ENCODE measurements at places on chromosomes 2 and 18. TPM values are rescaled to one million over a fixed set of nuclear protein-coding genes. Genes with fewer than 3 reads are reported as not detected.

GRCh38 chr2:20568501-20569463 lies 82.1 kb downstream of the HS1BP3 start:
- no peak for DNase-seq

Gene ABCG8
- not detected for total RNA-seq

Gene EFHD1
- total RNA-seq = 4.9 TPM

GRCh38 chr18:63603772-63604171 lies 16.6 kb downstream of the SERPINB13 start:
- no peak for DNase-seq

DNA sequence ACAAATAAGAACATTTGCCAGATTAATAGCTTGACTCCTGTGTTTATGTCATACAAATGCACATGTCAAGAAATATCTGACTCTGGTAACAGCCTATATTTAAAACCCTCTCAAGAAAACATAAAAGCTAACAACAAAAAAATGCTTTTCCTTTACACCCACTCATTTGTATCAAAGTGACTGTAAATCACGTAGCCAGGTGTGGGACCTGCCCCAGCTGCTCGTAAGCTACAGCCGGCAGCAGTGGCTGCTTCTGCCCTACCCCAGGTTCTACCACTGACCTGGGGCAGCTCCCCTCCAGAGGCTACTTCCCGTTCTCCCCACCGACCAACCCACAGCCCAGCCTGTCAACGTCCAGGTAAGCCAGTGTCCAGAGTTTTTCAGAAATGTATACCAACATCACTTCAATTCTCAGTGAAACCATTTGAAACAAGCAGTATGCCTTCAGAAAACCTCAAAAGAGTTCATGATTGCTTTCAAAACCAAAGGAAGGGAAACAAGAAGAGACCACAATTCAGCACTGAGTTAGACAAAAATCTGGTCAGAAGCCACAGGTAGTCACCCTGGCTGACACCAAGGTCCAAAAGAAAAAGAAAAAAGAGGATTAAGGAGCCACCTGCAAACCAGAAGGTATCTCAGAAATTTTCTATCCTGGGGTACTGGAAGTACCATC lies 40.4 kb downstream of the KIDINS220 start:
- DNase-seq = no peak

- no peak for DNase-seq
Observed at GRCh38 chr2:172239944-172240590, 137.4 kb upstream of the DLX2 start.

DNA sequence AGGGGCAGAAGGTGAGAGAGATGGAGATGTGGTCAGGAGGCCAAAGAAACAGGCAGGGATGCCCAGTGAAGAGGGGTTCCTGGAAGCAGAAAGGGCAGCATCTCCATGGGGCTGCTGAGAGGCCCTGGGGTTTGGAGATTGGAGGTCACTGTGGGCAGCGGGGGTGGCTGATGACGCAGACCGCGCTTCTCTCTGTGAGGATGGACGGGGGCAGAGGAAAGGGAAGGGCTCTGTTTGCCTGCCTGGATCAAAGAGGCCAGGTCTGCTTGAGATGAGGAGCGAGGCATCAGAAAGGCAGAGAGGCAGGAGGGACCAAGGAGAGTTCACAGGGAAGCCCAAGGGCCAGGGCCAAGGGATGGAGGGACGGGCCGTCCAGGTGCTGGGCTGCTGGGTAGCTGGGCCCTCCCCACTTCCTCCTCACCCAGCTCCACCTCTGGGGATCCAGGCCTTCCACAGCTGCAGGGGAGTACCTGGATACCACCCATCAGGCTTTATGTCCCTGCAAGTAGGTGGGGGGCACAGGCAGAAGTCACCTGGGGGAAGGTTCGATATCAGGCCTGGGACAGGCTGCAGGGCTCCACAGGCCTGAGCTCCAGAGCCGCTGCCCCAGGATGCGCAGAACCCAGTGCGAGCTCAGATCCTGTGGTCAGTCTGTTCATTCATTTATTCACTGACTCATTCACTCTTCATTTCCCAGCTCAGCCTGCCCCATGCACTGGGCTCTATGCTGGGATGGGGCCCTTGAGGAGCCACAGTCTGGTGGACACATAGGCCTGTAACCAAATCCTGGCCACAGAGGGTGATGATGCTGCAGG lies 30.6 kb downstream of the ADRA2B start:
- no peak for DNase-seq

Gene METTL21A
- 17.0 TPM for total RNA-seq

Gene UGT1A7
- total RNA-seq = 1.3 TPM

Gene CD8B2
- not detected for total RNA-seq
